Neural crest cell (in vitro differentiated cells): ENCODE measurements at places on chromosomes 12 and 14. TPM values are rescaled to one million over a fixed set of nuclear protein-coding genes. Genes with fewer than 3 reads are reported as not detected.

Gene AQP5
- total RNA-seq: 1.2 and 2.4 TPM in 2 replicates

Gene TRPV4
- 3.5 and 3.7 TPM in 2 replicates for total RNA-seq

Gene SPTB
- 0.16 and 0.18 TPM in 2 replicates for total RNA-seq

Gene HOXC11
- not detected in 2 replicates for total RNA-seq

Gene OR4E1
- total RNA-seq: not detected in 2 replicates

Gene HNF1A
- total RNA-seq: not detected in 2 replicates

Gene SPX
- total RNA-seq: 0.19 and 0.36 TPM in 2 replicates
